ENCODE measurements at places on chromosomes 1 and 21.

DNA sequence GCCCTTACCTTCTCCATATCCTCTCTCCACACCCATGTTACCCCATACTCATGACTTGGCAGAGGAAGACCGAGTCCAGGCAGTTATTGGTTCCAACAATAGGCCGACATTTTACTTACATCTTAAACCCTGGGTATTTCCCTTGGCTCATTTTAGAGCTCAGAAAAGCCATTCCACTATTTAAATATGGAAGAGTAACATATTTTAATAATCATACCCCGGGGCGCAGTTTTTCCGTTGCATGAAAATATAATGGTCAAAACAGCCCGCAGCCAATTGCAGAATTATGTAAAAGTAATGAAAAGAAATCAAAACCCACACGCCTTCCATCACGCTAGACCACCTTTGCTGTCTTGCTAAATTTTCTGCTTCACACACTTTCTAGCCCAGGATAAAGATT, 48.5 kb downstream of the KAZN start:
- no peak for DNase-seq

GRCh38 chr1:237811633-237812032, 79.1 kb downstream of the ZP4 start:
- no peak for DNase-seq

DNA sequence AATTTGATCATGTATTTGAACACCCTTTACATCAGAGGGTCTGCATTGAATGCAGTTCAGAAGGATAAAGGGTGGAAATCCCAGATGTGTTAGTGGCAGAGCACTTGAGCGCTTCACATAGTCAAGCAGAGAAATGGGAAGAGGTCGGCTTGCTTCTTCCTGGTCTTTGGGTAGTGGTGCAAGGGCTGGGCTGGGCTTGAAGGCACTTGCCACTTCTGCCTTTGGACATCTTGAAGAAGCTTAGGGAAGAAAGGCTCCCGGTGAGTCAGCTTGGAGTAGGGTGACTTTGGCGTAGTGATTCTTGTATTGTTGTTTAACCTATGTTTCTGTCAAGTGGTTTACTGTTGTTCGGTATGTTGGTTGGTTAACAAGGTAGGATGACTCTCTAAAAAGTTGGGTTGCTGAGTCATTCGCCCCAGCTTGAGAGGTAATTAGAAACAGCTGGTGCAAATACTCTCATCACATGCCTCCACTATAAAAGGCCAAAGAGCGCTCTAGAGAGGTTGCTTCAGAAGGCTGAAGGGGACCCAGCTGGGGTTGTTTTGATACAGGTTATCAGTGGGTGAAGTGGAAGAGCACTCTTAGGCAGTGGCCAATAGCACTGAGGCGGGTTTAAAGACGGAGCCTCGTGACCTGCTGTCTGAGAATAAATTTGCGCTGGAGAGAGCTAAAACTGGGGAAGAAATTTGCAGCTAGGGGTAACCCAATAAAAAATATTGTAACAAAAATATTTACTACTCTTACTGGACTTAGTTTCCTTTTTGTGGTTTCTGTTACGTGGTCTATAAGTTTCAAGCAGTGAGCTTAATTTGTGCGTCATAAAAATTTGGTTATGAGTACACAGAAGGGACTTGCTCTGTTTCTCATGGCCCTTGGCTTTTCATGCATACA, 1.4 kb downstream of the BACH1 start:
- peak; percentile 98 for DNase-seq

DNA sequence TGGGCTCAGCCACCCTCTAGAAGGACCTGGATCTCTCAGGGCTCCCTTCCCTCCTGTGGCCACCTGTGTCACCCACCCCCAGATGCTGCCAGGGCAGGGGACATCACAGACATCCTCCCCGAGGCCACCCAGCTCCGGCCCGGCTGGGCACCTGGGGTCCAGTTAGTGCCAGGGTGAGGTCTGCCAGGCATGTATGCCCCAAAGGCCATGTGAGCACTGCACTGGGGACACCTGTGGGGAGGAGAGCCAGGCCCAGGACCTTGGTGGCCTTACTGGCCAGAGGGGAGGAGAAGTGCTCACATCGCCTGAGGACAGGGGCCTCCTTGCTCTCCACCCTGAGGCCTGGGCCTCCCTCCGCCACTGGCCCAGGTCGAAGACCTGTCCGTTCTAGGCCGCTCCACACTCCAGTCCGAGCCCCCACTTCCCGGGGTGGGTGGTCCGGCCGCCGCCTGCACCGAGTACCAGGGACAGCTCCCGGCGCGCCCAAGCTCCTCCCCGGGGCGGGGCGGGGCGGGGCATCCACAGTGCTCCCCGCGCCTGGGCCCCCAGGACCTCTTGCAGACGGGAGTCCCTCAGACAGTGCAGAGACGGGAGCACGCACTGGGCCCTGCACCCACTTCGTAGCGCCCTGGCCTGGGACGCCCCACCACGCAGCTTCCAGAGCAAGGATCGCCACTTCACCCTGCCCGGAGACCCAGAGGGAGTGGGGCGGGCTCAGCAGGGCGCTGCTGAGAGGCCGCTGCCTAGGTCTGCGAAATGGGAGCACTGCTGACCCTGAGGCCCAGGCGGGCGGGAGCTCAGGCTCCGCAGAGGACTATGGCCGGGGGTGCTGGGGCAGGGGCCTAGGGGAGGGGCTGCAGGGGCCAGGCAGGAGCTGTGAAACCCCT, 34.3 kb upstream of the CCDC27 start:
- DNase-seq, result peak; percentile 43

DNA sequence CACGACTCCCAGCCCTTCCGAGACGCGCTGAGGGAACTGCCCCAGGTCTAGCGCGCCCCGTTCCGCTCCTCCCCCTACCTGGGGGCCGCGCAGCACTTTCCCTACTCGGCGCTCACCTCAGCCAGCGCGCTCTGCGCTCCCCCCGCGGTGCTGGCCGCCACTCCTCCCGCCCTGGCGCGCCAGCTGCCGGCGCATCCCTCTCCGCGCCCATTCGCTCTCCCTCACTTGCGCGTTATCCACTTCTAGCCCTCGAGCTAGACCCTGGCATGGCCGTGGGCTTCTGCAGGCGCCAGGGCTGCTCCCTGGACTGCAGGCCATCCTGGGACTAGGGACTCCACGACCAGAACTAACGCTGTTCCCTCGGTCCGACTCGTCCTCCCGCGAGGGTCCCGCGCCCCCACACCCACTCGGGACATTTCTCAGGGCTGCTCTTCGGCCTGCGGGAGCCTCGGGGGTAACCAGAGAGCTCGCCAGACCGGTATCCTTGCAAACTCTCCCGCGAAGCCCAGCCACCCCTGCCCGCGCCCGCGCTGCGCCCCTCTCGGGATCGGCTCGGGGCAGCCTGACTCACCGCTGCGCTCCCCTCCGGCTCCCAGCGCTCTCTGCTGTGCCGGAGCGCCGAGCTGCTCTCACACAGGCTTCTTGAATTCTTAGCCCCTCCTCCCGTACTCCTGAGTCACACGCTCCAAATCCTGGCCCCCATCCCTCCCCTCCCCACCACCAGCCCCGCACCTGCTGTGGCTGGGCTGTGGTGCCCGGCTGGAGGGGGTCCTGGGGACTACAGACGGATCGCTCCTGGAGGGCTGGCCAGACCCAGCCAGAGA, at the start of gene NGF:
TSS of gene NGF (minus strand) at position 617 of the 824 bp plus-strand sequence. CDS start 51,454 bp downstream, outside the sequence.
- peak; percentile 76 for DNase-seq

GRCh38 chr1:109314795-109315194, 8.0 kb upstream of the MYBPHL start:
- DNase-seq, result no peak

DNA sequence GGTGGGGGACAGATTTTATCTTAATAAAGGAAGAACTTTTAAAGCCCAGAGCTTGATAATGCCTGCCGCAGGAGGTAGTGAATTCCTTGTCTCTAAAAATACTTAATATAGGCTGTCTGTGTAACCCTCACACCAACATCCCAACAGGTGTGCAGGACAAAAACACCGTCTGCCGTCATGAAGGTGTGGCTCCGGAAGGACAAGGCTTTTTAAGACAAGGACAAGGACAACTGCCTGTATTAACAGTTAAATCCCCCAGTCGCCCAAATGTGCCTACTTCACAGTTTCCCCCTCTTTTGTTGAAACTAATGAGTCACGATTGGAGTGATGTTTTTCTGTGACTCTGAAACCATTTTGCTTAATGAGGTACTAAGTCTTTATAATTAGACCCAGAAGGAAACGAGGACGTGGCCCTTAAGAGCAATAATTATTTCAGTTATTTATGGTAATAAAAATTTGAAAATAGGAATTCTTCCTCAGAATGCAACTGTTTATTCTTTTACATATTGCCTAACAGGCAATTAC, 27.3 kb upstream of the SPATA6 start:
- DNase-seq, result no peak

GRCh38 chr1:154801234-154802011, 68.7 kb downstream of the KCNN3 start:
- no peak for DNase-seq

- DNase-seq, result peak; percentile 26
Measured at GRCh38 chr1:80542231-80542630, 1258.5 kb upstream of the ADGRL2 start.

GRCh38 chr1:22447621-22448111, 4.0 kb upstream of the ZBTB40 start:
- peak; percentile 62 for DNase-seq

GRCh38 chr1:197955486-197956394, 38.6 kb downstream of the LHX9 start:
- DNase-seq, result no peak

DNA sequence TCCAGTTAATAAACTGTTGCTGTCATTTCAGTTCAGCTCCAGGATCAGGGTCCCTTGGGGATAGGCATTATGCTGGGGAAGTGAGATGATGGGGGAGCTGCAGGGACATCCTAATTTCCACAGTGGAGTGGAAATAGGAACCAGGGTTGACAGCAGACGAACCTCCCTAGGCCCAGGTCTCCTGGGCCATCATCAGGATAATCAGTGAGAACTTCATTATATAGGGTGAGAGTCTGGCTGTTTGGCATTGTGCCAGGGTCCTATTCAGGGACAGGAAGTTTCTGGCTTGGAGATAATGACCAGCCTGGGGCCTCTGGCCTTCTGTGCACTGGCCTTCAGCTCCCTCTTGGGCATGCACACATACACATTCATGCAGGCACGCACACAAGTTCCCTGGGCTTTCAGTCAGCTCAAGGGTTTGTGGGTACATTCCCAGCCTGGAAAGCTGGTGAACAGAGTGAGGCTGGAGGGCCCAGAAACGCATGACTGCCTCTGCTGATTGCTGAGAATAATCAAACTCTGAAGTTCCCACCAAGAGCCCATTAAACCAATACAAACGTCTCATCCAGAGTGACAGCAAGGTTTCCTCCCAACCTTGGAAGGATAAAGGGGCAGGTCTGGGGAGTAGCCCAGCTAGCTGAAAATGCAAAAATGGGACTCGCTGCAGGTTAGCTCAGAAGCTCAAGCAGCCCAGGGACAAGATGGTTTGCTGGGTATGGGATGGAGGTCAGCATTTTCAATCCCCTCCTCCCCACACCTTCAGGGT, 13.9 kb upstream of the LRIG2 start:
- no peak for DNase-seq

DNA sequence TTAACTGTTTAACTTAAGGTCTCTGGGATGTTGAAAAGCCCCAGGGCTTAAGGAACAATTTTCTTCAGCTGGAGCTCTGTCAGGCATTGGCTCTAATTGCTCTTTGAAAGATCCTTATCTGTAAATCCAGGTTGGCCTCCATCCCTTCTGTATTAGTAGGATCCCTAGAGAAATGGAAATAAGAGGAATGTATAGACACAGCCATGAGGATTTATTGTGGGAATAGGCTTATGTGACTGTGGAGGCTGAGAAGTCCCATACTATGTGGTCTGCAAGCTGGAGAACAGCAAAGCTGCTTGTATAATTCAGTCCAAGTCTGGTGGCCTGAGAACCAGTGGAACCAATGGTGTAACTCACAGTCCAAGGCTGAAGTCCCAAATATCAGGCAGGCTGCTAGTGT, 47.6 kb upstream of the VAV3 start:
- DNase-seq, result no peak

Measured in epithelial cell of esophagus (primary cell).